Left ventricle myocardium inferior (tissue), 1 donor: ENCODE measurements at places on chromosomes 7 and 10. TPM values are rescaled to one million over a fixed set of nuclear protein-coding genes. Genes with fewer than 3 reads are reported as not detected.

- no peak for DNase-seq
Measured at GRCh38 chr7:93018716-93019115, 99.1 kb downstream of the SAMD9 start.

DNA sequence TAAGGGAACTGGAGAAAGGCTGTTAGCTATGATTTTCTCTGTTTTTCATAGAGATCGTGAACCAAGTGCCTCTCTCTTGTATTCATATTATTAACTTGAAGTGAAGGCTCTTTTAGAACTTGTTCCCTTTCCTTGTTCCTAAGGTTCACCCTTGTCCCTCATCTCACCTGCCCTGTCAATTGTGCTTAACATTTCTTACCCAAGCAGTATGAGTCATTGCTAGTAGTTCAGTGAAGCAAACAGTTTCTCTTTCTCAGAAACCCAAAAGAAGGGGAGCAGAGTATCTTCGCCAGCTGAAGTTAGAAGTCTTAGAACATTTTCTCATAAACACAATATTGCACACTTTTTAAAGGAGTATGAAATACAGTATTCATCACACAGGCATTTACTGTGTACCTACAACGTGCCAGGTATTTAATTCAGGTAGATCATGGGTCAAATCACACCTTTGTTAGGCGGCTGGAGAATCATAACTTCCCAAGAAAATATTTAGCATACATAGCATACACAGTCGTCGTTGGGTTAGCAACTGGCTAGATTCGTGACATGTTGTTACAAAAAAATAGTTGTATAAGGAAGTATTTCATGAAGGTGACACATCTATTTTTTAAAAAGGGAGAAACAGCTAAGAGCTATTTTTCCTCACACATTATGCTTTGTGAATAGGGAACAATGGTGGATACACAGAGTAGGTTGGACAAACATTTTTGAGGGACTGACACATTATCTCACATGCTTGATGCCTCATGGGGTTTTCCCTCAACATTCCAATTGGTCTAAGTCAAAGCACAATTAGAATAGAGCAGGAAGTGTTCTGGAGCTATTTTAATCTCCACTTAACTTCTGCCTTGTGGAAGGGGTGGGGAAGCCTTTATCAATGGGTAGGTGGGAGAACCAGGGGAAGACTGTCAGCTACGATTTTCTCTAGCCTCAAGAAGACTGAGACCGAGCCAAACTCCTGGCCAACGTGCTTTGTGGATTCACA, 13.2 kb downstream of the HDAC9 start:
- no peak for DNase-seq

The HOXA1 gene
- total RNA-seq: not detected

- no peak for DNase-seq
Measured at GRCh38 chr7:28986765-28987110, 28.6 kb upstream of the TRIL start.

DNA sequence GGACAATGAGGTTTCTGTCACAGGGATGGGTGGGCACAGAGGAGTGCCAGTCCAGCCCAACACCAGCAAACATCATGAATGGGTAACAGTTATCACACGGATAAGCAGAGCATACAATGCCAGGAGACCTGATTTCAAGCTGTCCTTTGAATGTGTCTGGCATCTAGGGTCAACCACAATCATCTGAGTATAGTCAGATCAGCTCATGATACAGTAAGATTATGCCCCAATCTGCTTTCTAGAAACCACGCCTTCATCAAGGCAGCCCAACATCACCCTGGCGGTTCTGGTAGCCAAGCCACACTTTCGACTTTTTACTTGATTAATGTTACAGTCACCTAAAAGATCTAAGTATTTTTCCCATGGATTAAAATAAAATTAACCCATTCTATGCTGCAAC, 10.5 kb downstream of the FAM171A1 start:
- DNase-seq: no peak

- no peak for DNase-seq
Measured at GRCh38 chr10:71081912-71082311, 130.5 kb upstream of the UNC5B start.

The RHOBTB1 gene
- 16.6 TPM for total RNA-seq

The CAMK2B gene
- 98.0 TPM for total RNA-seq

The EZH2 gene
- total RNA-seq: 0.99 TPM

GRCh38 chr10:129506101-129506797, 39.2 kb downstream of the MGMT start:
- DNase-seq: no peak

The HOXA5 gene
- not detected for total RNA-seq

GRCh38 chr10:14153570-14154055, 177.1 kb downstream of the FRMD4A start:
- peak; percentile 22 for DNase-seq

GRCh38 chr7:153072806-153073205, 313.3 kb downstream of the ACTR3B start:
- DNase-seq: no peak

DNA sequence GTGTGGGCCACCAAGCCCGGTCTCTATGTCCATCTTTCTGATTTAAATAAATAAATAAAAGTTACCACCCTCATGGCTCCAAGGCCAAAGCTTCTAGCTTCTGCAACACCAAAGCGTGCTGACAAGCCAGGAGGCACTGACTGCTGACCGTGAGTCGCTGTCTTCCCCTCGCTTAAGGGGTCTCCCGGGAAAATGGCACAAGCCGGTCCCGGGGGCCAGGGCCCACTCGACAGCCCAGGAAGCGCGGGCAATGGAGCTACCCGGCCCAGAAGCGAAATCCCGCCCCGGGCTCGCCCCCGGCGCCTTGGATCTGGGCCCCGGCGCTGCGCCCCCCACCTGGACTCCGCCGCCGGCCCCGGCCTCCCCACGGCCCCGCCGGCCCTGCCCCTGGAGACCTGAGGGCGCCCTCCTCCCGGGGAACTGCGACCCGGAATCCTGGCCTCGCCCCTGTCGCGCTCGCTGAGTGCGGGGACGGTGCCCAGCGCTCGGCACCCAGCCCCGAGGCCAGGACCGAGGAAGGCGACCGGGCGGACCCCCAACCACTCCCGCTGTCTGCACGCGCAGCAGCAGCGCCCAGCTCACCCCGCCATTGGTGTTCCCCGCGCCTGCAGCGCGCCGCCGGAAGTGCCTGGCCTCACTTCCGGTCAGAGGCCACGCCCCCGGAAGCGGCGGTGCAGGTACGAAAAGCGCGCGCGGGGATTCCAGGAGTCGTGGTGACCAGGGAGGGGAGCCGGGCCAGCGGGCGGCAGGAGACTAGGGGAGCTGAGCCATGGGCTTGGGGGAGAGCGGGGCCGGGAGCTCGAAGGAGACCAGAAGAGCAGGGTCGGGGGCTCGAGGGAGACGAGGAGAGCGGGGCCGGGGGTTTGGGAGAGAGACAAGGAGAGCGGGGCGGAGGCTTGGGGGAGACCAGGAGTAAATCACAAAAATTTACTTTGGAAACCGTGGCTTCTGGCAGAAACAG, at the start of the genes MRM2 and NUDT1:
Gene MRM2 (minus strand): TSS at position 626 of the 961 bp plus-strand sequence. CDS start 36 bp downstream, at position 590.
Gene NUDT1 (plus strand): TSS at position 647 of the 961 bp plus-strand sequence. CDS start 2,349 bp downstream, outside the sequence.
- DNase-seq: peak; percentile 85

The MGMT gene
- total RNA-seq: 15.4 TPM
